ENCODE measurements at places on chromosomes 4 and X. TPM values are rescaled to one million over a fixed set of nuclear protein-coding genes. Genes with fewer than 3 reads are reported as not detected.

DNA sequence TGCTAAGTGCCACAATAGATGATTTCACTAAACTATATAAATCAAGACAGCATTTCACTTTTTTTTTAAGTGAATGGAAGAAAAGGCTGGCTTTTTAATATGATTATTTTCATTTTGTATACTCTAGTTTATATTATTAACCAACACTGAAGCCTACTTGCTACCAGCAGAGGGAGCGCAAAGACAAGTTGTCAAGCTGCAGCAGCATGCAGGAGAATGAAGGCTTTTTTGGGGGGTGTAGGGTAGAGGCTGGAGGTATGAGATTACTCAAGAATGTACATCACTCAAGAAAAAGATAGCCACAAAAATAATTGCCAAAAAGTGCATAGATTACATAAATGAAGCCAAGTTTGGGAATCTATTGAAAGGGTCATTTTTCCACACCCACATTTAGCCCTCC lies 519.5 kb downstream of the FGF13 start:
- DNase-seq = peak; percentile 14

- DNase-seq = peak; percentile 13
Observed at GRCh38 chr4:83250687-83251446, 33.7 kb downstream of the COQ2 start.

DNA sequence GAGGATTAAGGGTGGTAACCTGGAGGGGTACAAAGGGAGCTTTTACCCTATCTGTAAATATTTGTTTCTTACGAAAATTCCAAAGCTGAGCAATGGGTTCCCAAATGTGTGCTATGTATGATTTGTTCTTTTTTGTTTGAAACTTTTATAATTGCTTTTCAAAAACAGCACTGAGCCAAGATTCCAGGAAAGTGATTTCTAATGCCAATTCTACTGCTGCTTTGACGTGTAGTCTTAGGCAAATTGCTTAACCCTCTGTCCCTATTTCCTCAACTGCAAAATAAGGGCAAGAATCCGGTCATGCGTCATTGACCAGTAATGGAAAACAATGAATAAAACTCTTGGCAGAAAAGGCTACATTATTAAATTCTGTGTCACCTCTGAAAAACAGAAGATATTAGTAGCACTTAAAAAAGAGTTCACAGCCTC lies 454.7 kb downstream of the IL15 start:
- no peak for DNase-seq

- DNase-seq = no peak
Observed at GRCh38 chr4:88522702-88523324, 763 bp downstream of the PYURF start.

GRCh38 chr4:76641758-76642157 lies 206.7 kb downstream of the SHROOM3 start:
- DNase-seq = no peak

DNA sequence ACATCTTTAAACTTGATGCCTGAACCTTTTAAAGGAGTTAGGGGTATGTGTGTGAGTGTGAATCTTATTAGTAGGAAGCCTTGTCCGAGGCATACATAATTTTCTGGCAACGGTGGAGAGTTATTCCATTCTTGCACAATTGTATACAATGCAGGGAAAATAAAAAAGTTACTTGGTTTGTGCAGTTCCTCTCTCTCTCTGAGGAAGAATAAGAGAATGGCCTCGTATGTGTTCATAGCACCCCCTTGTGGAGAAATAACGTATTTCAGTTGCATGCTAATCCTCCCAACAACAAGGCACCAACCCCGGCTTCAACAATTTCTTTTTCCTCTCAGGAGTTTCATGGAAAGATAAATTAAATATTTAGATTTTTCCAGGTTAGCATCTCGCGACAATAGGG lies 33.7 kb upstream of the FGF13 start:
- DNase-seq = peak; percentile 8

DNA sequence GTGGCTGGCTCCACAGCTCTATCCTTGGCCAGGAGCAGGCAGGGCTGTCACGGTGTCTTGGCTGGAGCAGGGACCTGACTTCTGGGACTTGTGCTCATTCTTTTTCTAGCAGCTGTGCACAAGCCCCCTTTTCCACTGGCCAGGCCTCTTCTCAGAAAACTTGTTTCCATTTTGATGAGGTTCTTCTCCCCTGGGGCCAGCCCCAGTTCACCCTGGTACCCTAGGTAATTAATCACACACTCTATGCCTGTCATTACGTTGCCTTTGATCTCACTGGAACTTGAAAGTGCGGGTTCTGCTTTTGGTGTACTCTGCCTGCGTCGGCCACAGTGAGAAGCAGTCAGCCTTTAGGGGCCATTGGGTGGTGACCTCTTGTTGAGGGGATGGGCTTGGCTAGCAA lies 26.6 kb downstream of the DRD5 start:
- DNase-seq = no peak

GRCh38 chr4:26257850-26258249 lies 63.0 kb upstream of the RBPJ start:
- no peak for DNase-seq

DNA sequence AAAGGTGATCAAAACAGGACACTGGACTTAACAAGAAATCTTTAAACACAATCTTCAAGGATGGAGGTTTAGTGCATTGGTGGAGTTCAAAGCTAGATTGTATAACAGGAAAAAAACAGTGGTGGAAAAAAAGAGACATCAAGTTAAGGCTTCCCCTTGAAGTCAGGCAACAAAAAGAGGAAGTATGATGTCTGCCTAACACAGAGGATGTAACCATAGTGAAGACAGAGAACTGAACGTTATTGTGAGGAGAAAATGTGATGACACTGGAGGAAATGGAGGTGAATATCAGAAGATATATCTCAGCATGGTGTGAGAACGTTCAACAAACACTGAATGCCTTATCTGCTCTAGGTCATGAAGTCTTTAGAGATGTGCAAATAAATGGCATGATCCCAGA lies 192.4 kb upstream of the AR start:
- DNase-seq = no peak

DNA sequence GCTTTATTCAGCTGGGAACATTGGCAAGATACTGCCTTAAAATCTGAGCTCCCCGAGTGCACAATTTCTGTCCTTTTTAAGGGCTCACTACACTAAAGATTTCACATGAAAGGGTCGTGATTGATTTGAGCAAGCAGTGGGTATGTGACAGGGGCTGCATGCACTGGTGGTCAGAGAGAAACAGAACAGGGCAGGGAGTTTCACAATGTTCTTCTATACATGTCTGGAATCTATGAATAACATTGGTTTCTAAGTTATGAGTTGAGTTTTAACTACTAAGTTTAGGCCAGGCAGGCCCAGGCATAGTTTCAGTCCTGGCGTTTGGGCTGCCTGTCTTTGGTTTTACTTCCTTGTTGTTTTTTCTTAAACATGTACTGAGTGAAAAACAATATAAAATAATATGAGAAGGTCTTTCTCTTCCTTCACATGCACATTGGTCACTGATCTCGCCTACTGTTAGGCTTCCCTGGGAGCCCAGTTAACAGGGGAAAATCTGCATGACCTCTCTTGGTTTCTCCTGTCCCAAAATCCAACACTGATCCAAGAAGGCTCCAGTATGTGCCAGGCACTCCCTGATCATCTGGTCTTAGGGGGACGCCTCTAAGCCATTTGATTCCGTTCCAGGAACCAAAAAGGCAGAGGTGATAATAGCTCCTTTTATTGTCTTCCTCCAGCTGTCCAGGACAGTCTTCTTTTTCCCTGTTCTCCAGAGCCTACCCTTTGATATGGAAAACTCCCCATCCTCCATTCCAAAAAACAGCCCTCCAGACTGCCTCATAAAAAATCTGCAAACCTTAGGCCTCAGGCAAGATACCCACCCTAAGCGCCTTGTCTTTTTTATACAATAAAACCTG lies at the start of gene UGT2B17:
Gene UGT2B17 (minus strand): TSS at position 51 of the 854 bp plus-strand sequence. CDS start 7,838 bp downstream, outside the sequence.
- DNase-seq = no peak

GRCh38 chr4:504076-504475 lies 5.1 kb downstream of the PIGG start:
- DNase-seq = no peak

DNA sequence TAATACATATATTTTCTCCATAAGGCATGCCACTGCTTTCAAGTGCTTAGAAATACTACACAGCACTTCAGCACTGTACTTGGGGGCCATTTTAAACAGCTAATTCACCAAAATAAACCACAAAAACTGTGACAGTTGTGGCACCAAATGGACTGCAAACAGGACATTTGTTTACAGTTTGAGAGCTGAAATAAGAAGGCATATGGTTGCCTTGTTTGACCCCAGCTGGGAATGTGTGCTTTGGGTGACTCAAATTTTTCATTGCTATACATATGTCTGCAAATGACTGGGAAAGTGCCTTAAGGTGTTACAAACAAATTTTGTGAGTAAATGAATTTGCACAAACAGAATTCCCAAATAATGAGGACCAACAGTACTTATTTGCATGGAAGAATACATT lies 124.2 kb downstream of the BANK1 start:
- DNase-seq = no peak

DNA sequence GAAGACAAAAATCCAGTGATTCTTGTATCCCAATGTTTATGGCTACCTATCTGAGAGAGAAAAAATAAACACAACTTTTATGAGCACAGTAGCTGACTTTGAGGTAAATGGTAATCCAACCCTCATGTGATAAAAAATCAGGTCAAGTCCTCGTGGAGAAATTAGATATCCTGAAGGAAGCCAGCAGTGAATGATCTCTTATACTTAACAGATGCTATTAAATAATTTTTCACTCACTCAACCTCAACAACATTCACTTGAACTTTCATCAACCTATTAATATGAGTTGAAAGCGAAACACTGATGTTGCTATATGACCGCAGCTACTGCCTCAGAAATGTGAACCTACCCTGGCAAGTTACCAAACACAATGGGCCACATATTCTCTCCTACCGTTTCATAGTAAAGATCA lies 105.4 kb downstream of the GPC3 start:
- no peak for DNase-seq

GRCh38 chr4:8514391-8514790 lies 65.8 kb upstream of the GPR78 start:
- DNase-seq = no peak

- DNase-seq = no peak
Observed at GRCh38 chr4:188986271-188986689, 847.0 kb downstream of the TRIML1 start.

- no peak for DNase-seq
Observed at GRCh38 chr4:147760695-147761094, 28.8 kb downstream of the ARHGAP10 start.

DNA sequence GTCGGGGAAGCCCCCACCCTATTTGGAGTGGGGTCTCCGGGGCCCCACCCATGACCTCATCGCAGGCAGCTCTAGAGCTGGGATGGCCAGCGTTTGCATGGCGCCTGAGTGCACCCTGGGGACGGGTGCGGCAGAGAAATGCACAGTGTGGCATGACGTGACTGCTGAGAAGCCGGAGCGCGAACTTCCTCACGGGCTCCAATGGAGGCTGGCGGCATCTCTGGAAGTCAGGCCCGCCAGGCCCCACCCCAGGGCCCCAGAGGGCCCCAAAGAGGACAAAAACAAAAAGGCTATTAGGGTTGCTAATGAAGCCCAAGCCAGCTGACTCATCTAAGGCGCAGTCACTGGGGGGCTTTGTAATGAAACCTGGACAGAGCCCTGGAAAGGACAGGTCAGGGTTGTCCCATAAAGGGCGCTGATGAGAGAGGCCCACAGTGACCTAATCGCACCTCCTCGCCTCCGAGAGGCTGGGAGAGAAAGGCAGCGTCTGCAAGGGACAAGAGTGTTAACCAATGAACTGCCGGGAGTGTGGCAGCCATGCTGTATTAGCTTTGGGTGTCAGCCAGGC lies 86.0 kb upstream of the C1QTNF7 start:
- DNase-seq = no peak

GRCh38 chr4:53450773-53451172 lies 73.3 kb downstream of the FIP1L1 start:
- DNase-seq = no peak

GRCh38 chr4:149584722-149585121 lies 230.9 kb downstream of the IQCM start:
- no peak for DNase-seq

GRCh38 chr4:139084804-139085093 lies 69.2 kb downstream of the NOCT start:
- DNase-seq = no peak

DNA sequence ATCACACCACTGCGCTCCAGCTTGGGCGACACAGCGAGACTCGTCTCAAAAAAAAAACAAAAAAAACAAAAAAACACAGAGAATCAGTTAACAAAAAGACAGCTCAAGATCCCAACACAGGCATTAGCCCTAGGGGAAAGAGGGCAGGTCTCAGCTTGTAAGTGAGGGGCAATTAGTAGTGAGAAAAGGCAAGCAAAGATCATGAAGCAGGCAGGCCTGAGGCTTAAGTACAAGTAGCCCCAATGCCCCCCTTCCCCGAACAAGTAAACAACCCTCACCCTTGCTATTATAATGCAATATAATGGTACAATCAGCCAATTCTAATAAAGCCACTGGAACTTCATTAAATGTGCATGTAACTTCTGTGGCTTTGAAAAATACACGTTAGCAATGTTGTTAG lies 17.0 kb downstream of the ADGRA3 start:
- DNase-seq = no peak

DNA sequence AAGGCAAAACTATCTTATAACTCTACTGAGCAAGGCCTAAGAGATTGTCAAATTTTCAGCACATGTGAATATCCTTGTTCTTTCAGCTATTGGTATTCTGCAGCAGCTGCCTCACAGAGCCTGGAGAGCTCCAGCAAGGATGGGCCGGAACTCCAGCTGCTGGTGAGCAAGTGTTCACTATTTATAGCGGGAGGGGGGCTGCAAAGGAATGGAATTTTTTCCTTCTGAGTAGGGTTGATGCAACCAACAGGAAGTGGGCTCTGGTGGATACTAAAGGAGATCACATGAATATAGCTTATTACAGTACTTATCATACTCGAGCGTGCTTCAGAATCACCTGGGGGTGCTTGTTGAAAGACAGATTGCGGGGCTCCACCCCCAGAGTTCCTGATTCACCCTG lies 20.2 kb upstream of the SETD7 start:
- no peak for DNase-seq

Gene MECP2
- 24.2 TPM for total RNA-seq

Gene EFHC2
- 0.89 TPM for total RNA-seq

Gene PNCK
- 1.7 TPM for total RNA-seq

Gene SRPX
- total RNA-seq = 8.0 TPM

Gene PCDH19
- 2.4 TPM for total RNA-seq

Gene DUX4
- total RNA-seq = not detected

Gene RAB33A
- not detected for total RNA-seq

Gene TSPAN7
- total RNA-seq = 1.5 TPM

Gene AASDH
- total RNA-seq = 16.5 TPM

Gene SPANXB1
- total RNA-seq = not detected

Gene ANOS1
- total RNA-seq = 70.8 TPM

Data from H7 (cell line).